Thoracic aorta (tissue), 2 donors: ENCODE measurements at places on chromosomes 7 and 10.

DNA sequence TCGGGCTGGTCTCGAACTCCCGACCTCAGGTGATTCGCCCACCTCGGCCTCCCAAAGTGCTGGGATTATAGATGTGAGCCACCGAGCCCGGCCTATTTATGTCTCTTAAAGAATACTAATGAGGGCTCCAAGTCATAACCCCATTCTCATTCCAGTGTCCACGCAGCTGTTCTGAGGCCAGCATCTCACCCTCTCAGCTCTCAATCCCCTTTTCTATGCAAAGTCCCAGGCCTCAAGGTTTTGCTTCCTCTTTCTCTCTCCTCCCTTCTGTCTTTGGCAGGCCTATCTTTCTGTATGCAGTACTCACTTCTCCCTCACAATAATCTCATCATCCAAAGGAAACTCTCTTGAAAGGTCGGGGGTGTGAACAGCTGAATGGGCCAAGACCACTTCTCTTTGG is 28.0 kb upstream of the VSIR start:
- no peak for DNase-seq

DNA sequence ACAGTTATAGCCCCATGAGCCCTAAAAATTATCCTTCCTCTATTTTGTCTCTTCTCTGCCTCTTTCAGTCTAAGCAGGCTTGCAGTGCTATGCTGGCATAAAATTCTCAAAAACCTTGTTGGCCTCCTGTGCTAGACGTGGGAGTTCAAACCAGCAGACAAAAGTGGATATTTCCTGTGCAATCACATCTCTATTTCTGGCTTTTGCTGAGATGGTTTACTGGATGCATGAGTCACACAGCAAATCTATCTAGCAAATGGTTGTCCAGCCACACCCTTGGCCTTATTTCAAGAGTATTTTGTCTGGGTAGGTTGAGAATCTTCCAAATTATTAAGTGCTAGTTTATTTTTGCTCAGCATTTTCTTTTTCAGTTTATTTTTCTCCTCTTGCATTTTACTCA is 370.8 kb downstream of the CDC14C start:
- DNase-seq = no peak

GRCh38 chr10:88919041-88919440 is 33.5 kb downstream of the ACTA2 start:
- DNase-seq = no peak

DNA sequence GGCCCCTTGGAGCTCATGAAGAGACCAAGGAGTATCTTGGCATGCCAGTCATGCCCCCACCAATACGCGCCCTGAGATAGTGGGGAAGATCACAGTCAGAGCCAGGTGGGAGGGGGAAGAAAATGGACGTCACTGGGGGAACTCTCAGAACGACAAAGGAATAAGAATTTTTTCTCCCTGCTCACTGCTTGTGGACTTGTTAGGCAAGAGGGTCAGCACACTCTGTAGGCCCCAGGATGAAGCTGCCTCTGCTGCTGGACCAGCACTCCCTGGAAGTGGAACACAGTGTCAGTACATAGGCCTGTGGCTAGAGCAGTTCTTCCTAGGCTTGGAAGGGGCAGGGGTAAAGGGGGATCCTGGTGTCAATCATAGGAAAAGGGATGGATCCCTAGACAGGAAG is 46.5 kb downstream of the DRGX start:
- no peak for DNase-seq

DNA sequence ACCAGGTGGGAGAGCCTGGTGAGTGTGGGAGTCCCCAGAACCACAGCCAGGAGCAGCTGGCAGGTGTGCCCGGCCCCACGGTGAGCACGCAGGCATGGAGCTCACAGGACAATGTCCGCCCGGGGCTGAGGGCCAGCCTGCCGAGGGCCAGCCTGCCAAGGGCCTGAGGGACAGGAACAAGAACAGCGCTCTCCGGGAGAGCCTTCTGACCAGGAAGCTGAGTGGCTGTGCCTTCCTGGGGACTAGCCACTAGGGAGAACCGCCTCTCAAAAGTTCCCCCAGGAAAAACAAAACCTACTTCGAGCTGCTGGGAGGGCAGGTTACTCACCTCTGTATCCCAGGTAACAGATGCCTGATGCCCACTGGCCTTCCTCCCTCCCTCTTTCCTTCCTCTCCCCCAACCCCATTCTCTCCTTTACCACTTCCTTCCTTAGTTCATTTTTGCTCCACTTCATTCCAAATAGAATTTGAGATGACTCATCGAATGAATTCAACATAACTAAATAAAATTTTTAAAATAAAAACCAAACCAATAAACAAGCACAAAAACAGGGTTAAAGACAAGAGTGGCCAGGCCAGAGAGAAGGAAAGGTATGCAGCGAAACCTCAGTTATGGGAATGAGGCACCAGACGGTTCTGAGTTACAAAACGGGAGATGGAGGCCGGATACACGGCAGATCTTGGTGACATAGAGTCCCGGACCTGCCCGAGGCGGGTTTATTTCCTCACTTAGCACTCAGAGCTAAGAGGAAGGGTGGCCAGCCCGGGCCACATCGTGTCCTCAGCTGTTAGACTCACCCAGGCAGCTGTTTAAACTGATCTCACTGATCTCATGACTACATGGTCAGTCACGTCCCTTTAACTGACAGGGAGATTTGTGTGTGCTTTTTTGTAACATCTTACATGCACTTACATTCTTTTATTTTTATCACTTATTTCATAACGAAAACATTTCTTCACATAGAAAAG is 128.5 kb downstream of the TNS3 start:
- DNase-seq = peak; percentile 38

- no peak for DNase-seq
Observed at GRCh38 chr7:418636-419280, 100.9 kb downstream of the PDGFA start.

DNA sequence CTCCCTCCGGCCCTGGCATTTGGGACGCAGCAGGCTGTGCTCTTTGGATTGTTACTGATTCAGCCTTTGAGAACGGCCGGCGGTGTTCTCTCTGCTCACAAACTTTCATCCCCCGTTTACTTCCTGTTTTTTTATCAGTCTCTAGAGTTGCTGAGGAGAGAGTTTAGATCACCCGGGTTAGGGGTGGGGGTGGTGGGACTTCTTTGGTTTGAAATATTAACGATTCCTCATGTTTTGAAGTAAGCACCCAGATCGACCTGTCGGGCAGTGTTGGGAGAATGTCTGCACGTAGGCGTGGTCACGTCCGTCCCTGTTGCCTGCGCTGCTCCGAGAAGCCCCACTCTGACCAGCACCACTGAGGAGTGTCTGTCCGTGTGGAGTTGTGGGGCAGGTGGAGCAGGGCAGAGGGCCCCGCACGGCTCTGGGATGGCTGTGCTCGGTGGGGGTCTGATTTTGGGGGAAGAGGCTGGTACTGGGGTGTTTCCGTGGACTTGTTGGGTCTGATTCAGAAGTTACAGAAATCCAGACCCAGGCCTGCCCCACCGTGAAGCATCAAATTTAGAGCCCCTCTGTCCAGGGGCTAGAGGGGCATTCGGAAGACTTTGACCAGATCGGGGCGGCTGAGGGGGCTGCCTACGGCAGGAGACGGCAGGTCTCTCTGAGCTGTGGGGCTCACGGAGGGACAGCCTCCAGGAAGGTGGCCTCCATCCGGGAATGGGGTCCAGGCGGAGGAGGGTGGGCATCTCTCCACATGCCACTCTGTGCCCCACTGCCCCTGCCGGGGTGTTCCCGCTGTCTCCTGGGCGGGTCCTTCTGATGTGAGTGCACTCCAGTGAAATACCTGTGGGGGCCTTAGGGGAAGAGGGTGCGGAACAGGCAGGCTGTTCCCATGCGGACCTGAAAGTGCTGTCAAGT is 7.4 kb downstream of the INPP5A start:
- DNase-seq = no peak
